ENCODE measurements at places on chromosomes 13 and 19. TPM values are rescaled to one million over a fixed set of nuclear protein-coding genes. Genes with fewer than 3 reads are reported as not detected.
A peak's percentile ranks its signal among the peaks of the same experiment; 100 is the strongest.

DNA sequence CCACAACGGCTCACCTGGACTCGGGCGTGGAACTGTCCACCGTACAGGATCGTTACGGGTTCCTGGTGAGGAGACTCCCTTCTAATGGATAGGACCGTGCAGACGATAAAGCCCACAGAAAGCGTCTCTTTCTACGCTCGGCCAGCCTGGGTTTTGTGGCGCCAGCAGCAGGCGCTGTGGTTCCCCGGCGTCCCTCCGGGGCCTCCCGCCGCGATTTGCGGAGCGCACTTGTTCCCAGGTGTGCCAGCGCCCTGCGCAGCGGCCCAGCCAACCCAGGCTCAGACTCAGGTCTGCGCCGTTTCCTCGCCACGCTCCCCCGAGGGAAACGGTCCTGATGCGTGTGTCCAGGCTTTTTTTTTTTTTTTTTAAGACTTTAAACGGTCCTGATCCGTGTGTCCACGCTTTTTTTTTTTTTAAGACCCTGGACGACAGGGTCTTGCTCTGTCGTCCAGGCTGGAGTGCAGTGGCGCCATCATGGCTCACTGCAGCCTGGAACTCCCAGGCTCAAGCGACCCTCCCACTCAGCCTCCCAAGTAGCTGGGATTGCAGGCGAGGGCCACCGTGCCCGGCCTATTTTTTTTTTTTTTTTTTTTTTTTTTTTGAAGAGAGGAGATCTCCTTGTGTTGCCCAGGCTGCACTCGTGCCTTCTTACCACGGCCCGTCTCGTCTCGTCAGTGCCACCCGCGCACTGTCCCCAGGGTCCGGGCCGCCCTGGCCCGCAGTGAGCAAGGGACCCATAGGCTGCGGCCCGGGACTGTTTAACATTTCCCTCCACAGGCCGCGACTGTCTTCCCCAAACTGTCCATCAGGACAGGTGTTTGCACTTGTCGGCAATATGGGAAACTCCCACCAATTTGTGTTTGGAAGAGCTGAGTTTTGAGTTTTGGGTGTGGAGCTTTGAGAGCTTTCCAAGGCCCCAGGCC lies 23.8 kb downstream of the GJA3 start:
- no peaks in the 10 kb centered on the region for H3K36me3 ChIP-seq
- peaks cover 5% of the 10 kb centered on the region for H3K4me1 ChIP-seq
- no peak overlapping the region for H3K4me3 ChIP-seq
- peak; percentile 14 for DNase-seq

DNA sequence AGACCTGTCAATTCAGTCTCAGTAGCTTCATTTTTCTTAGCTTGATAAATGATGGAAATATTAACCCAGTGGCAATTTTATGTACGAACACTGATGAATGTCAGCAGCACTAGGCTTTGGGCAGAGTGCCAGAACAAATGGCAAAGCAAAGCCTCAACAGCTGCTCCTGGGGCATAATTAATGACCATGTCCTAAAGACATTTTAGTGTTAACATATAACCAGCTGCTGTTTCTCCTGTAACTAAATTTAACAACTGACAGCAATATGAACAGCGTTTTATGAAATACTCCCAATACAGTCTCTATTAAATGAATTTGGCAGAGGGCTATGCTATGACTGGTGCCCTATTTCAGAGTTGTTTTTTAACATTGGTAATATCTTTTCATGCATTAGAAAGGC lies 47.1 kb downstream of the ZNF568 start:
- H3K4me3 ChIP-seq: no peak overlapping the region
- H3K4me1 ChIP-seq: no peaks in the 10 kb centered on the region
- H3K36me3 ChIP-seq: no peaks in the 10 kb centered on the region
- no peak overlapping the region for H3K27ac ChIP-seq
- no peaks in the 10 kb centered on the region for H3K27me3 ChIP-seq

DNA sequence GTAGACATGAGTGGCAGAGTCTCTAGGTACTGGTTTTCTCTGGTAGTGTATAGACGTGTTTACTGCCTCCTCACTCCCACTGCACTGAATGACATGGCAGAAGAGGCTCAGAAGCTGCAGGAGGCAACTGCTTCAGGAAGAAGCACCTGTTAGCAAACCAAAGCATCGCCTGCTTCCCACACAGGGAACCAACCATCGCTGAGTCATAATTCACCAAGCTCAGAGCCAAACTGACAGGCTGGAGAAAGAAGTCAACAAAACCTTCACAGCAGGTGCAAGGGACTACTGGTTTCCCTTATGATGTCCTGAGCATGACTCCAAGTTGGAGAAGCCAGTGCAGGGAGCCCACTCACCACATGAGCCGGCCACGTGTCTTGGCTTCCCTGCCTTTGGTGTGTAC lies 69.8 kb downstream of the KCTD12 start:
- no peaks in the 10 kb centered on the region for H3K36me3 ChIP-seq
- H3K27ac ChIP-seq: no peak overlapping the region
- no peaks in the 10 kb centered on the region for H3K4me1 ChIP-seq
- no peak for DNase-seq

- no peak overlapping the region for H3K4me3 ChIP-seq
- no peak overlapping the region for H3K27ac ChIP-seq
- H3K27me3 ChIP-seq: peaks cover 5% of the 10 kb centered on the region
- H3K4me1 ChIP-seq: peaks cover 8% of the 10 kb centered on the region
Observed at GRCh38 chr19:54309811-54310210, 3.2 kb downstream of the LILRA5 start.

DNA sequence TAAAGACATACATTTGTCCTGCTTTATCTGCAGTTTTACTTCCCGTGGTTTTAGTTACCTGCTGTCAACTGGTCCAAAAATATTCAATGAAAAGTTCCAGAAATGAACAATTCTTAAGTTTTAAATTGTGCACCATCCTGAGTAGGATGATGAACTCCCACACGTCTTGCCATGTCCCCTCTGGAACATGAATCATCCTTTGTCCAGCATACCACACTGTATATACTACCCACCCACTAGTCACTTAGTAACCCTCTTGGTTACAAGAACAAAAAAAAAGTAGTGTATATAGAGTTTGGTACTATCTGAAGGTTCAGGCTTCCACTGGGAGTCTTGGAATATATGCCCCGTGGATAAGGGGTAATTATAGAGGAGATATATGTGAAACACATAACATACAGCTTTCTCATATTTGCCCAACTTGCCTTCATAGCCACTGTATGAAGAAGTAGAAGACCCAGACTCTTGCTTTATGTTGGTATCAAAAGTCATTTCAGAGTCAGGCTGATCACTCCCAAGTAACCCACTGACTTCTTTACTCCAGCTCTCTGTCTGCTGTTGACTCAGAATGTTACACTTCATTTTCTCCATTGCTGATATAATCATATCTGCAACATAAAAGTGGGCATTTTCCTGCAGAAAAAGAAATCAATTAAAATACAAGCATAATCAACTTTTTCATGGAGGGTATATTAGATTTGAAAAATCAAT lies 19.3 kb downstream of the RUBCNL start:
- H3K36me3 ChIP-seq: no peaks in the 10 kb centered on the region
- DNase-seq: no peak
- no peaks in the 10 kb centered on the region for H3K4me1 ChIP-seq
- no peaks in the 10 kb centered on the region for H3K27me3 ChIP-seq

DNA sequence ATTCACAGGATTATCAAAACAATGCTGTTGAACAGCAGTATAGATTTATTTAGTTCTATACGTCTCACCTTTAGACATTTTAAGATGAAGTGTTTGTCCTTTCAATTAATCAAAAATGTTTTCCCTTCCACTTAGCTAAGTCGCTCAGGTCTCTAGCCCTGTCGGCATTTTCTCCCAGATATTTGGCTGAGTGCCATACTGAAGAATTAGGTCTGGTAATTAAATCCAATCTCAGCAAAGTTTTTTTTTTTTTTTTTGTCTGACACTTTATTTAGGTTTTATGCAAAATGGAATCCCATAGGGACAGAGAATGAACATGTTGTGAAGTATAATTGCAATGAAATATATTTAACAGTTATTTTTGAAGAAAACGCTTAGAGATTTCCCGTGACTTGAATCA lies 44.1 kb downstream of the RFC3 start:
- DNase-seq: no peak
- H3K27ac ChIP-seq: no peak overlapping the region
- no peaks in the 10 kb centered on the region for H3K27me3 ChIP-seq
- no peaks in the 10 kb centered on the region for H3K4me1 ChIP-seq
- no peaks in the 10 kb centered on the region for H3K36me3 ChIP-seq

DNA sequence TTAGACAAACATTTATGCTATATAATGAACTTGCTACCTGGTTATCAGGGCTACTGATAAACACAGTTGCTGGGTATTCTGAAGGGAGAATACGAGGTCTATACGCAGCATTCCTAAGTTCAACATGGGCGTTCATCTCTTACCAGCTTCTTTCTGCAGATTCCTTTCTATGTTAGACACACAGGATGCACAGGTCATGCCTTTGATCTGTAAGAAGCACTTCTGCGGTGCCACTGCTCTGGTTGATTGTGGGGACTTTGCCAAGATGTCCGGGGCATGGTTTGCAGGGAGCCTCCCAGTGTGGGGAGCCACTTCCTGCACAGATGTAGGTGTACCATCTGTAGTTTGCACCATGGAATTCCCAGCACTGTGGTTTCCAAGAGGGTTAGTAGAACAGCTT lies 40.9 kb downstream of the ATP7B start:
- peak; percentile 25 for DNase-seq
- no peaks in the 10 kb centered on the region for H3K36me3 ChIP-seq
- H3K27me3 ChIP-seq: no peaks in the 10 kb centered on the region

DNA sequence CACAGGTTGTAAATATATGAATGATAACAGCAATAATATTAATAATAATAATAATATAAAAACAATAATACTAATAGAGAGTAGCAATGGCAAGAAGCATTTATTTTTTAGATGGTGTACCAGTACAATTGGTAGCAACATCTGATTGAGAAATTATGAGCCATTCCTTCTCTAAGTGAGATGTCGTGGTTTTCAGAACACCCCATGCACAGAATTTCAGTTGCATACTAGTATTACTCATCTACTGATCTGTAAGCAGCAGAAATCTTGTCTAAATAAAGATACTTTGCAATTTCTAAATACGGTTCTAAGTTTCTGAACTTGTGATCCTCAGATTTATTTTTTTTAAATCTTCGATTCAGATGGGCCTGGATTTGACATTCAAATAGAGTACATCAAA lies 788.0 kb upstream of the ATXN8OS start:
- no peak overlapping the region for H3K4me3 ChIP-seq
- H3K4me1 ChIP-seq: no peaks in the 10 kb centered on the region
- no peaks in the 10 kb centered on the region for H3K27me3 ChIP-seq
- no peak overlapping the region for H3K27ac ChIP-seq

GRCh38 chr13:106213028-106213757 lies 322.3 kb downstream of the EFNB2 start:
- H3K27ac ChIP-seq: no peak overlapping the region
- no peak overlapping the region for H3K4me3 ChIP-seq
- H3K36me3 ChIP-seq: no peaks in the 10 kb centered on the region
- no peaks in the 10 kb centered on the region for H3K27me3 ChIP-seq
- no peak for DNase-seq
- no peaks in the 10 kb centered on the region for H3K4me1 ChIP-seq

- H3K4me3 ChIP-seq: no peak overlapping the region
- no peak overlapping the region for H3K27ac ChIP-seq
- H3K27me3 ChIP-seq: no peaks in the 10 kb centered on the region
Observed at GRCh38 chr13:88294368-88294767, 623.2 kb downstream of the SLITRK5 start.

- no peaks in the 10 kb centered on the region for H3K36me3 ChIP-seq
- no peak overlapping the region for H3K27ac ChIP-seq
- no peaks in the 10 kb centered on the region for H3K27me3 ChIP-seq
- no peak for DNase-seq
Observed at GRCh38 chr19:47122359-47123335, 8.0 kb upstream of the SAE1 start.

DNA sequence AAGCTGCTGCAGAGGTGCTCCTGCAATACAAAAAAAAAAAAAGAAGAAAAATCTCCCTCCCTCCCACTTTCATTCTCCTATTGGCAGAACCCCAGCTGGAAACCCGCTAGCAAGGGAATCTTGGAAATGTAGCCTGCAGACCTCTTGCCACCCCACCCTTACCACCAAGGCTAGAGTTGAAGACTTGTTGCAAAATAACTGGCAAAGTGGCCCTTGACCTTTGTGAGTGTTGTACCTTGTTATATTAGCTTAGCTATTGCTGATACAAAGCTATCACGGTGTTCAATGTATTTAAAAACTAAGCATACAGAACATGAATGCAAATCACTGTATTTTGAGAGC lies 57.5 kb upstream of the KCTD4 start:
- H3K4me3 ChIP-seq: no peak overlapping the region
- no peaks in the 10 kb centered on the region for H3K27me3 ChIP-seq
- H3K36me3 ChIP-seq: no peaks in the 10 kb centered on the region
- DNase-seq: no peak

DNA sequence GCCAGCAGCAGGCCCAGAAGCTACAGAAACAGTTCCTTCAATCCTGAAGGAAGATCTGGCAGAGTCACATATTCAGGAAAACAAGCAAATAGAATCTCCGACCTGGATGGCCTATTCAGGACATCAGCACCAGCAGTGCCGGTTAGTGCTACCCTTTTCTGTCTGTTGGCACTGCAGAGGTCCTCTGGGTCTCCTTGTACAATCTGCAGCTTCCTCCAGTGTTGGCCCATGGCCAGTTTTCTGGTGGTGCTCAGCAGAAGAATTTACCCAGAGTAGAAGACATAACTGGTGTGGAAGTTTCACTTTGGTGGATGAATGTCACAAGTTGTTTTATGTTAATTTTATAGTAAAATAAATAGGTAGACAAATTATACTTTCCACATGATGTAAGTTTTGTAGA lies 498.1 kb downstream of the COG6 start:
- H3K27ac ChIP-seq: no peak overlapping the region
- H3K36me3 ChIP-seq: no peaks in the 10 kb centered on the region
- H3K4me3 ChIP-seq: no peak overlapping the region
- no peaks in the 10 kb centered on the region for H3K27me3 ChIP-seq

GRCh38 chr13:82002710-82003109 lies 1661.8 kb upstream of the SPRY2 start:
- H3K4me3 ChIP-seq: no peak overlapping the region
- no peak overlapping the region for H3K27ac ChIP-seq
- H3K27me3 ChIP-seq: no peaks in the 10 kb centered on the region
- DNase-seq: no peak

- H3K4me3 ChIP-seq: no peak overlapping the region
- peaks cover 42% of the 10 kb centered on the region for H3K36me3 ChIP-seq
- H3K27ac ChIP-seq: no peak overlapping the region
- no peak for DNase-seq
- H3K27me3 ChIP-seq: no peaks in the 10 kb centered on the region
Observed at GRCh38 chr19:15452111-15453047, 2.6 kb upstream of the WIZ start.

THSD1 gene
- 0.50 TPM for total RNA-seq

LINGO3 gene
- total RNA-seq: 0.73 TPM

FXYD3 gene
- not detected for total RNA-seq

ALKBH6 gene
- total RNA-seq: 51.0 TPM

ATXN8OS gene
- not detected for total RNA-seq

DCLK1 gene
- total RNA-seq: not detected

KLK4 gene
- not detected for total RNA-seq

CPB2 gene
- total RNA-seq: not detected

CDC34 gene
- 44.4 TPM for total RNA-seq

Measured in CD4-positive, alpha-beta memory T cell (primary cell).